ENCODE measurements at places on chromosomes 12 and 14.
A peak's percentile ranks its signal among the peaks of the same experiment; 100 is the strongest.

DNA sequence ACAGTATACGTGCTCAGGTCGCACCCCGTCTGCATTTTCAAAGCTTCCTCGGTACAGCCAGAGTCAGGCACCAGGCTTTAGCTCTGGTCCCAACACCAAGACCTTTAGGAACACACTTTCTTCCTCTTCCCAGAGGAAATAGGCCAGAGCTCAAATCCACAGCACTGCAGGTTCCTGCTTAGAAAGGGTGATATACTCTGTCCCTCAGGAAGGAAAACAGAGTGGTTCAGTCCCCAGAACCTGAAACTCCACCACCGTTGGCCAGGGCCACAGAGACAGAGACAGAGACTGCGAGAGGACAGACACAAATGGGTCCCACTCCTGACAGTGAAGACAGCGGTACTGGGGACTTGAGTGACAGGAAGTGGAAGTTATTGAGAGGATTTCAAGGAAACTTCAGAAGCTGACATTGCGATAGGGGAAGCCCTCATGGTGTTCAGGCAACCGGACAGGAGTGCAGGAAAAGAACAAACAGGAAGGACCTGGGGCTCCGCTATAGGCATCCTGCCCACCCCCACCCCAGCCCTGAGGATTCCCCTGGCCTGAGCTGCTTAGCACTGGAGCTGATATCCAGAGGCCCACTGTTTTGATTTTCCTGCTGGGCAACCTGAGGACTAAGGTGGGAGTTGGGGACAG is 5.5 kb upstream of the KRT8 start:
- no peak for DNase-seq

DNA sequence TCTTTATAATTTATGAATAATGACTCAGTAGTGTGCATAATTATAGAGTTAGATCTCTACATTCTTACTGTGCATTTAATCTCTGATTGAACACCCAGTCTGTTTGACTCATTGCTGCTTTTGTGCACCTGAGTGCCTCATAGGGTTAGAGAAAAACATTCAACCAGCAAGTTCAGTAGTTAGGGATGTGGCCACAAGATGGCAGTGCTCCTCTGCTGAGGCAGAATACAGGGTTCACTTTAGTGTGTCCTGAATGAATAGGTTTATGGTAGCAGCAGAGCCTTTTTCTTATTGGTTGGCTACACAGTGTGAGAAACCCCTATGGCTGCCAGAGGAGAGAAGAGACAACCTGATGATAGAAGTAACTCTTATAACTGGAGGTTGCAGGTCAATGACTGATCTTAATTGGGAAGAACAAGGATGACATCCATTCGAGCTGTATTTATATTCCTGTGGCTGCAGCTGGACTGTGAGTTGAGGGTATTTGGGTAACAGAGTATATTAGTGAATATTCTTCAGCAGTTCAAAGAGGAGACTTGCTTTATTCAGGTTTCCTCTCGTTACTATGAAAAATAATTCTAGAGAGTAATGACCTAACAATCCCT is 194.9 kb upstream of the OR4E1 start:
- DNase-seq, result peak; percentile 30

- no peak for DNase-seq
Measured at GRCh38 chr14:24881116-24881893, 168.6 kb downstream of the STXBP6 start.

GRCh38 chr12:40032433-40033241 is 73.2 kb downstream of the SLC2A13 start:
- DNase-seq, result no peak

- no peak for DNase-seq
Measured at GRCh38 chr14:104346608-104347007, 208.2 kb downstream of the KIF26A start.

DNA sequence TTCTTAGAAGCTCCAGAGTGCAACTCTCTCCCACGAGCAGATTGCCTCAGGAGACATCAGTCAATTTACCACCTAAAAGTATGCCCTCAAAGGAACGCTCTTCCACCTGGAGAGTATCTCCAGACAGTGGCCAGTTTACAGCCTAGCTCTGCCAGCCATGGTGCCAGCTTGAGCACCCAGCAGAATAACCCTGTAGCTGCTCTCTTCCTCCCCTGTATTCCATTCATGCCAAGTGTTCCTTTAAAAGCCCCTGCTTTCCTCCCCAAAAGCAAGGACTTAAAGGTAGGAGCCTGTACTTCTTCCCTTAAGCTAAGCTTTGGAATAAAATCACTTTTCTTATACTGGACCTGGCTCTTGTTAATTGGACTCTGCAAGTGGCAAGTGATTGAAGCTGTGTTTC is 245.4 kb upstream of the TMEM132C start:
- DNase-seq, result no peak

- no peak for DNase-seq
Measured at GRCh38 chr14:104101086-104101621, 15.7 kb downstream of the ASPG start.

GRCh38 chr14:65304963-65305362 is 107.6 kb upstream of the FUT8 start:
- DNase-seq, result no peak

GRCh38 chr14:44477953-44478352 is 29.1 kb downstream of the FSCB start:
- DNase-seq, result no peak

GRCh38 chr12:8784290-8784888 is 38.0 kb upstream of the A2ML1 start:
- no peak for DNase-seq

DNA sequence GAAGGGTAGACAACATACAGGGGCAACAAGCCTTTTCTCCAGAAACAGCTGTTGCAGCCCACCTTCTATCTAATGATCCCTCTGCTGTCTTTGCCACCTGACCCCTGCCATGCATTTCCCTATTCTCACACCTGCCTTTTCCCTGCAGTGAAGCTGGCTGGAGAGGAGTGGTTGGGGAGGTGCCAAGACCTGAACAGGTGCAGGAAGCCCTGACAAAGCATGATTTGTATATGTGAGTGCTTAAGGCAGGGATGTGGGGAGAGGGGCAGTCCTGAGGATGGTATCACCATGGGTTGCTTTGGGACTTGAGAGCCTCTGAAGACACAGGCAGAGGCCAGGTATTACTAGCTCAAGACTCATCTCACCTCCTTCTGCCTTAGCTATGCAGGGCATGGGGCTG is 2.9 kb upstream of the PFDN5 start:
- DNase-seq, result no peak

DNA sequence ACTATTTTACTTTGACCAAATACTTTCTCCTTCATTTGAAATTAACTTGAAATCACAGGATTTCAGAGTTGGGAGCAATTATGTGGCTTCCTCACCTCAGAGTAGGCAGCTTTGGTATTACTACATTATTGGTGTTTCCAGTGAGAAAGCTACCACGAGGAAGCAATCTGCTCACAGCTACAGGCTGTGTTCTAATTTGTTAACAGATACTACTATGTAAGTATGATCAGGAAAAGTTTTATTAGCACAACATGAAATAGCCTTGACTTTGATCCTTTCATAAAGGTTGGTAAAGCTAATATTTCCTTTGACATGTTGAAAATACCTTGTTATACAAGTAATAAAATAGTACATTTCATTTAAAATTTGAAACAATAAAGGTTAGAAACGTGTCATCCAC is 30.6 kb downstream of the TAOK3 start:
- no peak for DNase-seq

DNA sequence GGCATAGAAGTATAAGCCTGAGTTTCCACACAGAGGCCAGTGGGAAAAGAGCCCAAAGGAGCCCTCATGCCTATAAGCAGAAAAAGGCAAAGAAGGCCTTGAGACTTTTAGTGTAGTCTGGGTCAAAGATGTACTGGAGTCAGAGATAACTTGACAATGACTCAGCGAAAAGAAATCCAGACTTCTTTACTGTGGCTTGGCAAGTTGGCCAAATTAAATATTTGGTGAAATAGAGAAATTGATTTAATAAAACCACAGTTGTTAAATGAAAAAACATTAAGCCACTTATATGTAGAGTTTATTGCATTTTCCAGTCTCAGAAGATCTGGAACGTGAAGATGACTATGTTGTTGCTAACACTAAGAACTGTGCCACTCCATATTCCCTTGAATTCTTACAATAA is 105.1 kb downstream of the TMTC3 start:
- no peak for DNase-seq

- DNase-seq, result no peak
Measured at GRCh38 chr12:48388460-48388859, 37.7 kb upstream of the ZNF641 start.

DNA sequence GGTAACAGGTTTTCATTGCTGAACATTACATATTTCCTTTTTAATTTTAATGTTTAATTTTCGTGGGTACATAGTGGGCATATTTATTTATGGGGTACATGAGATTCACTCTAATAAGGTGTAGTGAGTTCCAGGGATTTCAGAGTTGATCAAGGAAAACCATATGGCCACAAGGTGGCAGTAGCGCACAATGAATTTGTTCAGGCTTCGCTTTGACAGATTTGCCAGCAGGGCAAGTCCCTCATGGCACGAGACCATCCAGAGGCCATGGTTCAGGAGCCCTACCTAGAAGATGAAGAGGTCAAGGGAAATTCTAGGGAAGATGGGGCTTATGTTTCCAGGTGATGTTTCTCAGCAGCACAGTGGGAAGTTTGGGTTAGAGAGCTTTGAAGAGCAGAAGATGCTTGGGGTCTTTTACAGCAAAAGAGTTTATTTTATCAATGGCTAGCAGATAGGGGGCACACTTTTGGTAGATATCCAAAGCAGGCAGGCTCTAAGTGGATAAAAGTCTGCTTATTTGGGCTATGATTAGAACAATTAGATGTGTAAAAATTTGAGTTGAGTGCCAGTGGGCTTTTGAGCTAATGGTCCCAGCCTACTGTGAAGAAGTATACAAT is 1004.4 kb downstream of the AACS start:
- peak; percentile 2 for DNase-seq

- DNase-seq, result no peak
Measured at GRCh38 chr12:4026020-4026358, 152.8 kb upstream of the PARP11 start.

GRCh38 chr12:5567016-5567725 is 135.3 kb downstream of the NTF3 start:
- DNase-seq, result no peak

- no peak for DNase-seq
Measured at GRCh38 chr12:6374786-6375160, 590 bp downstream of the SCNN1A start.

DNA sequence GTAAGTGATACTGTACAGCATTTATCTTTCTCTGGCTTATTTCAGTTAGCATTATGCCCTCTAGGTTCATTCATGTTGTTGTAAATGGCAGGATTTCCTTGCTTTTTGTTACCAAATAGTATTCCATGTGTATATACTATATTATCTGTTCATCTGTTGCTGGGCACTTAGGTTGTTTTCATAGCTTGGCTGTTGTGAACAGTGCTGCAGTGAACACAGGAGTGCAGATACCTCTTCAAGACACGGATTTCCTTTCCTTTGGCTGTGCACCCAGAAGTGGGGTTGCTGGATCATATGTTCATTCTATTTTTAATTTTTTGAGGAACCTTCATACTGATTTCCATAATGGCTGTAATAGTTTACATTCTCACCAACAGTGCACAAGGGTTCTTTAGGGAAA is 21.5 kb downstream of the EP400 start:
- no peak for DNase-seq

GRCh38 chr14:62662811-62663455 is 382.3 kb downstream of the KCNH5 start:
- DNase-seq, result no peak

- DNase-seq, result no peak
Measured at GRCh38 chr14:62003701-62004100, 241.5 kb downstream of the SNAPC1 start.

DNA sequence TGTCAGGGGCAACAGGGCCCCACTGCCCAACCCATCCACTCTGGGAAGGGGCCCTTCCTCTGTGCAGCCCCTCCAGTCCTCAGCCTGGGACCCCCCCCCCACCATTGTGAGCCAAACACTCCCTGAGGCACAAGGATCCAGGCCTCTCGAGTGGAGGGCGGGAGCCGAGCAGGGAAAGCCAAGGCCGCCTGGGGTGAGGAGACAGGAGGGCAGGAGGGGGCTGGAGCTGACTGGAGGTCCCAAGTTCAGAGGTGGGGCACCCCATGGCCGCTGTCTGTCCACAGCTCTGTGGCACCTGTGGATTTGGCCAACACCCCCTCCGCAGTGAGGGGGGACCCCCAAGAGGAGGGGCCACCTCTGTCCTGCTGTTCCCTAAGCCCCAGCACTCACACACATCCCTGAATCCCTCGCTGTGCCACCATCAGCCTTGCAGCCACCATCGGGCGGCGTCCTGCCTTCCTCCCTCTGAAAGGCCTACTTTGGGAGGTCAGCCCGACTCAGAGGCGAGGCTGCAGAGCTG is 25.4 kb upstream of the C14orf180 start:
- DNase-seq, result no peak

- DNase-seq, result no peak
Measured at GRCh38 chr12:79997096-79997791, 62.3 kb upstream of the PPP1R12A start.

GRCh38 chr12:14960548-14961465 is 594 bp downstream of the ARHGDIB start:
- no peak for DNase-seq

DNA sequence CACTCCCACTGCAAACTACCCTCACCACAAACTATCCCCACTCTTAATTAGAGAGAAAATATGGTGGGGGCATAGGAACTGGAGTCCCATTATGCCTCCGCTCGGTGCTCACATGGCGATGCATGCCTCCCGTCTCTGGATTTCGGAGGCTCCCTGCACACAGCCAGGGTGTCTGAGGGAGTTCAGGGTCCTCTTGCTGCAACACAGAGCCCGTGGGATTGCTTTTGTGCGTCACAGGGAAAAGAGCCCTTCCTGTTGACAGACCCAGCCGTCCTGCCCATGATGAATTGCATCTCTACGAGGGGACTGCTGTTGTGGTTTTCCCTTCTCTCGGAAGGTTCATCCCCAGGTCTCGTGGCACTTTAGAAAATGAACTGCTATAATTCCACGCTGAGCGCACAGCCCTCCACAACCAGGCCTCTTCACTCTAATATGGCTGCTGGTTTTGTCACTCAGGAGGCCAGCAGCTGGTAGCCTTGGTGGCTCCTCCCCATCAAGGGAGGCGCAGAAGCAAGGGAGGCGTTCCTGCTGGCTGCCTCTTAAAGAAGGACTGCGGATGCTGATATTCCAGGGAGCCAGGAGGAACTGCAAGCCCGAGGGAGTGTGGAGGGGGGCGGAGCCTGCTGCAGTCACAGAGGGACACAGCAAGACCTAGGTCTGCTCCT is 158.0 kb downstream of the KCNA5 start:
- DNase-seq, result no peak

- no peak for DNase-seq
Measured at GRCh38 chr12:47894068-47894467, 10.7 kb downstream of the VDR start.

- no peak for DNase-seq
Measured at GRCh38 chr12:7591531-7591930, 74.2 kb downstream of the APOBEC1 start.

GRCh38 chr12:130436741-130437501 is 99.2 kb downstream of the PIWIL1 start:
- DNase-seq, result no peak

- DNase-seq, result peak; percentile 24
Measured at GRCh38 chr14:93332397-93332852, 411 bp downstream of the BTBD7 start.

GRCh38 chr12:103517161-103517560 is 21.4 kb upstream of the C12orf42 start:
- no peak for DNase-seq
